Left kidney (tissue), 8 donors: ENCODE measurements at places on chromosomes 3 and 15.

DNA sequence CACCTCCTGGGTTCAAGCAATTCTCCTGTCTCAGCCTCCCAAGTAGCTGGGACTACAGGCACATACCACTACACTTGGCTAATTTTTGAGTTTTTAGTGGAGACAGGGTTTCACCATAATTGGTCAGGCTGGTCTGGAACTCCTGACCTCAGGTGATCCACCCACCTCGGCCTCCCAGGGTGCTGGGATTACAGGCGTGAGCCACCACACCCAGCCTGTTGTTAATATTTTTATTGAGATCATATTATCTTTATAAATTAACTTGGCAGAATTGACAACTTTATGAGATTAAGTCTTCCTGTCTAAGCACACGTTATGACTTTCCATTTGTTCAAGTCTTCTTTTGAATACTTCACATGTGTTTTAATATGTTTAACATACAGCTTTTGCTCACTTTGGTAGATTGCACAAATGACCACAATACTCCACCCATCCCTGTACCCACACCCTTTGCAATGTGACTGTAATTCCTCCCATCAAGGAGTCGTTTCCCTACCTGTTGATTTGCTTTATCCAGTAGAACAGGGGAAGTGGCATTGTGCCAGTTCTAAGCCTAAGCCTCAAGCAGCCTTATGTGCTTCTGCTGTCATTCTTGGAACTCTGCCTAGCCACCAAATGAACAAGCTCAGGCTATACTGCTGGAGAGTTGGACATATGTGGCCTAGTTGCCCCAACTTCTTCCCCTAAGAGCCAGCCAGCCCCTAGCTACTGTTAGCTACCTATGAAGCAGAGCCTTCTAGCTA, 8.2 kb downstream of the XYLB start:
- DNase-seq = no peak

GRCh38 chr3:52188556-52188955, 9.4 kb upstream of the ALAS1 start:
- no peak for DNase-seq

- peak; percentile 8 for DNase-seq
These were observed 180.5 kb downstream of the TAFA4 start for GRCh38 chr3:68751888-68752287.

GRCh38 chr3:148948913-148949657, 42.3 kb upstream of the GYG1 start:
- no peak for DNase-seq

DNA sequence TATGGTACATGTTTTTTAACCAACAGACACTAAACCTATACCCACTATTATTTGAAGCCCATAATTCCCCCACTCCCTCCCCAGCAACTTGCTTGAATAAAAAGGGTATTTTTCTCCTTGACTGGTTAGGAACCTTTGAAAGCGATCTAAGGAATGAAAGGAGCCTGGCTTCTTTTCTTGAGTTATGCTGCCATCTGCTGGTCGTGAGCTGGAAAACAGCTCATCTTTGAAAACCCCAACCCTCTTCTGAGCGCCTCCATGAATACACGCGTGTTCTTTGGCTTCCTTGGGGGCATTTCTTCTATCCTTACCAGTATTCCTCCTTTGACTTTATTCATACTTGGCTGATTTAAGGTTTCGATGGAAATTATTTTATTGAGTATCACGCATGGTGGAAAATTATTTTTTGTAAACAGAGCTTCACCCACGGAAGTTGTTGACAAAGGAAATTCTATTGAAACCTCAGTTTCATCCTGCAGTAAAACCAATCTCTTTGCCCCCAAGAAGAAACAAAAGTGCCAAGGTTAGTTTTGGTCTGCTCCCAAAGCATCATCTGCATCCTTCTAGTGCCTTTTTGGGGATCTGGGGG, 171.6 kb downstream of the SV2B start:
- DNase-seq = peak; percentile 77

- DNase-seq = no peak
These were observed 148.1 kb downstream of the NEK11 start for GRCh38 chr3:131174752-131175151.

GRCh38 chr15:52503788-52504496, 24.7 kb downstream of the MYO5A start:
- no peak for DNase-seq

GRCh38 chr3:193569119-193569518, 14.4 kb upstream of the ATP13A4 start:
- DNase-seq = no peak

- DNase-seq = no peak
These were observed 17.6 kb upstream of the PAQR9 start for GRCh38 chr3:142981108-142981507.

GRCh38 chr3:190614226-190615059, 100.6 kb downstream of the IL1RAP start:
- no peak for DNase-seq

DNA sequence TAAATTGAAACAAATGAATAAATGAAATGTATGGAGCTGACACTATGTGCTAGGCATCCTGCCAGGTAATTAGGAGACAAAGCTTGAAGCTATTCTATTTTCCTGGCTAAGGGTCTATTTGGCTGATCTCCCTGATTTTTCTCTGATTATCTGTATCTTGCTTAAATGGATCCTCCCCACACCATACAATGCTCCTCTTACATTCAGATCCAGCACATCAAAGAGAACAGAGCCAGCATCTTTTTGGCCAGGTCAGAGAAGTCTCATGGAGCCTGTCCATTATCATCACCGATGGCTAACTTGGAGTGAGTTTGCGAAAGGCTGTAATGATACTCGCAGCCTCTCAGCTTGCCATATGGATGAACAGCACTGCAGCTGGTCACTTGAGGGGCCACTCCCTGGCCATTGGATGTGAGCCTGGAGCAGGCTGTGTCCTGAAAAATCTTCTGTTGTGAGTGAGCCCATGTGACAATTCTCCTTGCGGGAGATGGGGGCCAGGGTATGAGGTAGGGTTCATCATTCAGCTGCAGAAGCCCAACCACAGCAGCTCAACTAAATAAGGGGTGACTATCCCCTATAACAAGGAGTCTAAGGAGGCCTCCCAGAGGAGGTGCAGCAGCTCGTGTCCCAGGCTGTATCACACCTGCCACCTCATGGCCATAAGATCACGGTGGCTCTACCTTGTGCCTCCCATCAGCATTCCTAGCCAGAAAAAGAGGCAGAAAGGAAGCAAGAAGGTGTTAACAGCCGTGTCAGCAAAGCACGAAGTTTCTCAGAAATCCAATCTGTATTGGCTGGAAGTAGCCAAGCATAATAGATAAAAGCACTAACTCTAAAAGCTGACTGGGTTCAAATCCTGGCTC, 69.3 kb upstream of the ST8SIA2 start:
- DNase-seq = no peak

GRCh38 chr15:25693321-25694238, 169.5 kb downstream of the ATP10A start:
- no peak for DNase-seq

DNA sequence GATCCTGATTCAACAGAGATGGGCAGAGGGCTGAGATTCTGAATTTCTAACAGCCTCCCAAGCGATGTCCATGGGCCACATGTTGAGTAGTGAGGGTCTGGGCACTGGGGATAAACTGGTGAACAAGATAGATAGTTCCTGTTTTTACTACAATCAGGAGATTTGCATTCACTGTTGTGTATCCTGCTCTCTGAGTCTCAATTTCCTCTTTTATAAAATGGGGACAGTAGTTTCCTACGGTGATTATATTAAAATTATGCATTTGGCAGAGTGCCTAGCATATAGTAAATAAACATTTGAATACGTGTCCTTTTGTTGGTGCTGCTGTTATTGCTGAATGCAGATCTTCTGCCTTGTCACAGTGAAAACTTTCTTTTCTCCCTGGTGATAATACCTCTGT, 102.5 kb downstream of the MYH15 start:
- DNase-seq = no peak

GRCh38 chr3:105513042-105513441, 146.3 kb downstream of the ALCAM start:
- DNase-seq = no peak

DNA sequence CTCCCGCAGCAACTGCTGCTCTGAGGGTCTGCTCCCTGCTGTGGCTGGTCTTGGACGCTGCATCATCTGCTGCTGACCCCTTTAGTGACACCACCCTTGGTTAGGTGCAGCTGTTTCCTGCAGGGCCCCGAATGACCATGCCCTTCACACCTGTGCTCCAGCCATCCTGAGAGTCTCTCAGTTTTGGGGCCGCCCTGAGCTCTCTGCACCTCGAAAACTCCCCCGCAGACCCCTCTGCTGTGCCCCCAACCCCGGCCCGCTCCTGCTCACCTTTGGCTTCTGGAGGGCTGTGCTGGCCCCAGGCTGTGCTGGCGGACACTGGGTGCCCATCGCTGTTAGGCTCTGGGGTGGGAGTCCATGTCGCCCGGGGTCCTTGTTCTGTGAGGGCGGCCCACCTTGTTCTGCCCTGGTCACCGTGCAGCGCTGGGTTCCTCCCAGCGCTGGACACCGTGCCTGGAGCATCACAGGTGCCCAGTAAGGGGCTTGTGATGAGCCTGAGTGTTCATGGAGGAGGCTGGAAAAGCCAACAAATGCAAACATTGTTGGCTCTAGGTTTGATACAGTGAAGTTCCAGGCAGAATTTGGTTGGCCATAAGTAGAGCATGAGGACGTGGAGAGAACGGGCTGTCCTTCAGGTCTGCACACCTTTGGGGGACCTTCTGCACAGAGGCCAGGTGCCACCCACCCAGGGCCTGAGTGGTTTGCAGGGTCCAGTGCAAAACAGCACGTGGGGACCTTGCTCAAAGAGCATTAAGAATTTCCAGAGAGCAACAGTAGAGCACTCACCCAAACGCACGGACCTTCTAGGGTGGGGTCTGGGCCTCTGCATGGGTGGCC, 12.3 kb downstream of the ABTB1 start:
- DNase-seq = no peak

DNA sequence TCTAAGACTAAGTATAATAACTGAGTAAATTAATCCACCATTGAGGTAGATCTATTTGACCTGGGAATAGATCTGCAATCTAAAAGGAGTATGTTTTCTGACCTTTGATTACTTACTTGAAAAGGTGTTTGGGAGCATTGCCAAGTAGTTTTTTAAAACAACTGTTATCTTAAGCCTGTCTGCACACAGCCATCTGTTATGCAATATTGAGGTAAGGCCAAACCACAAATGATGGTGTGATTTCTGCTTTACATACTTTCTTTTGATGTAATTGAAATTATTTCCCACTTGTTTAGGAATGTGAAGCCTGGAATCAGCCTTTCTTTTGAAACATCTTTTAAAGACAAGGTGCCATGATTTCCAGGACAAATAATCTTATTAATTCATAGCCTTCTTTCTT, 274.0 kb downstream of the BBX start:
- no peak for DNase-seq

DNA sequence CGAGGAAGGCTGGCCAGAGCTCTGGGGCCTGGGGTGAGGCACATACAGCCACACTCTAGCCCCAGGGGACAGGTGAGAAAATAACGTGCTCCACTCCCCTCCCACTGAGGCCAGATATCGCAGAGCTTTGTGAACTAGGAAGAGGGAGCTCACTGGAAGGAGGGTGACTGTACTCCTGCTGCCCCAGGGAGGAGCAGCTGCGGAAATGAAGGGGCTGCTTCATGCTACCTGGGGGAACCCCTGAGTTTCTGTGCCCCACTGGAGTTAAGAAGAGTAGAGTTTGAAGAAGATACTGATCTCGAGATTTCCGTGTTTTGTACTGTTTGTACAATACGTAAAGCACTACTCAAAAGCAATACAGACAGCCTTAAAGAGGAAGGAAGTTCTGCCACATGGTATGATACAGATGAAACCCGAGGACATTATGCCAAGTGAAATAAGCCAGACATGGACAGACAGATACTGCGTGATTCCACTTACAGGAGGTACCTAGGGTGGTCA, 44.6 kb downstream of the CMTM6 start:
- DNase-seq = no peak

GRCh38 chr3:51929420-51930003, 12.2 kb downstream of the RRP9 start:
- no peak for DNase-seq

DNA sequence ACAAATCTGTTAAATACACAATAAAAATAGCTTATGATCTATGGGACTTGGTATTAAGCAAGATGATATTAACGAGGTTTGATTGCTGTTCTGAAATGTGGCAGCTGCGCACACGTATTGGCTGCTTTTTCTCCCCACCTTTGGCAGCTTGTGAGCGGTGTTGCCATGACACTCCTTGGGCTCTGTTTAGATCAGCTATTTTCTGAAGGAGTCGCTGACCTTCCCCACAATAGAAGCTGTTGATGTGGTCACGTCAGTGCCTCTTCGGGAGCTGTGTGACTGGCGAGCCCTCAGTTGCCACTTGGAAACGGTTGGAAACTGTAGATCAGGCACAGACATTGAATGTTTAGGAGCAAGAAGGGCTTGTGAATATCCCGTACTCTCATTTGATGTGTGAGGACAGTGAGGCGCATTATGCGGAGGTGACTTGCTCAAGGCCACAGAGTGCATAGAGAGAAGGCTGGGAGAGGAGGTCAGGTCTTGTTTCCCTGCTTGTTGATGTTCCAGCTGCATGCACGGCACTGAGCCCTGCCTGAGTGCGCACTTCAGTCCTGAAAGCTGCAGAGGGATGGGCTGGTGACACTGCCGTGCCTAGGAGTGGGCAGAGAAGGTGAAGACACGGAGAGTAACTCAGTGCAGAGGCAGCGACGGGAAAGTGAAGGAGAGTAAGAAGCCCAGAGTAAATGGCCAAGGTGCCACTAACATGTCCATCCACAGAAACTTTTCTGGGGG, 198.4 kb downstream of the LPP start:
- no peak for DNase-seq

GRCh38 chr3:47841786-47842349, 38.9 kb downstream of the DHX30 start:
- DNase-seq = no peak

DNA sequence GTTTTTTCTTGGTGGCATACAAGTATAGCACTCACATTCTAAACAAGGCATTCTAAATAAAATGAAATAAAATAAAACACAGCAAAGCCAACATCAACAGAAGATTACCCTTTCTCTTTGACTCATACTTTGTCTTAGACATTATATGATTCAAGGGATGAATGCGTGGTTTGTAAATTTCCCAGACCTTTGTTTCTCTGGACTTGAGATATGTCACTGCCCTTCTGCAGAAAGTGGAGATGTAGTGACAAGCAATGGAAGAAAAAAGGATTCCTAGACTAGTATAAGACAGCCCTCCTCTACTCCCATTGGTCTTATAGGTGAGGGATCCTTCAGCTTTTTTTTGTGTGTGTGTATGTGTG, 22.4 kb downstream of the NANOGP8 start:
- no peak for DNase-seq
